HTR-8/SVneo (cell line): ENCODE measurements at places on chromosomes 5 and 9.

DNA sequence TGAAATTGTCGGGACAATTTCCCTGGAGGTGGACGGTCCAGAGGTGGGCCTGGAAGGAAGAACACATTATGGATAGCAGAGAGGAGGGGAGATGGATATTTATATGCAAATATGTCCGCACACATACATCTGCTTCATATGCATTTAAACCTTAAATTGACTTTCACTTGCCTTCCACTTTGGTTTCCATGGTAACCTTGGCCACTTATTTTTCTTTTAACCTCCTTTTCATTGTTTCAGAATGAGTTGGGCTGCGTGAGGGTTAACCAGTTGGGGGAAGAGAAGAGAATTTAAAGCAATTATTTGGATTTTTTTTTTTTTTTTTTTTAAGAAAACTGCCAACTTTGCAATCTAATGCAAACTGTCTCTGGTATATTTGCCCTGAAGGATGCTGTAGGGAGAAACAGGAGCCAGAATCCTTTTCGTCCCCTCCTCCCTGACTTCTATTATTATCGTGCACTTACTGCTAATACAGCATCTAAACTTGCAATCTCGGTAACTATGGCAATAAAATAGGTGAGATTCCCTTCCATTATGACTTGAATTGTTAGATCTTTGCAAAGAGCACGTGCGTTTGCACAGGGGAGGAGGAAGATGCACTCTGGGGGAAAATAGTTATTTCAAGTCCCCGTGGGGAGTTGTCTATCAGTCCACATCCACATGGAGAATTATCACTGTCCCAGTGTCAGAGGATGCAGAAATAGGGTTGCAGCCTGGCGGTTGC, 35.6 kb downstream of the TLR4 start:
- DNase-seq, result no peak

- DNase-seq, result no peak
These were observed 56.7 kb upstream of the GCNT4 start for GRCh38 chr5:75108931-75109596.

DNA sequence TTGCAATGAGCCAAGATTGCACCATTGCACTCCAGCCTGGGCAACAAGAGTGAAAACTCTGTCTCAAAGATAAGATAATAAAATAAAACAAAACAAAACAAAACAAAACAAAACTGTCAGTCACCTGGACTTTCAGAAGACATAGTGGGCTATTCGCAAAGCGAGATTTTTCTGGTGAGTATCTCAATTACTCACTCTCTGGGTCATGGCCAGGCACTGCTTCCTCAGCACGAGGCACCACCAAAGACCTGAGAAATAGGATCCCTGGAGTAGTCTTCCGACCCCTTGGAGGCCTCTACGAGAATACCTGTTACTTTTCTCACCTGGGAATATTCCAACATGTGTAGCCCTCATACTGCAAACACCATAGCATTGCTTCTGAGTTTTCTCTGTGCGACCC, 201.7 kb upstream of the ZNF618 start:
- DNase-seq, result no peak

GRCh38 chr5:984774-985173, 23.8 kb upstream of the NKD2 start:
- DNase-seq, result no peak

GRCh38 chr5:139133282-139133681, 64.9 kb downstream of the SIL1 start:
- DNase-seq, result no peak

- DNase-seq, result no peak
These were observed 165.2 kb downstream of the PDE4D start for GRCh38 chr5:59728356-59728755.

DNA sequence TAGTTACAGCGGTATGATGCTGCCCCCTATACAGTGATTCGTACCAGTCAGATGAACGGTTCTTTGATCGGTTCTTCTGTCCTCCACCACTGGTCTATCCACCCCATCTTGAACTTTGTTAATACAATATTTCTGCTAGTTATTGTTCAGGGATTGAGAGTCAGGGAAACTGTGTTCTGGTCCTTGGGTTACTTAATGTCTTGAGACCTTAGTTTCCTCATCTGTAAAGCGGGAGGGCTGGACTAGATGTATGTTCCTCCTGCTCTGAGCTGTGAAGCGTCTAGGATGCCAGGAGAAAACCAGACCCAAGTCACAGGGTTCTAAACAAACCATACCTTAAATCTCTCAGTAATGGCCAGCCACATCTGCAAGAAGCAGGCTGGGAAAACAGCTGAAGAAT, 1.4 kb upstream of the PIP5K1B start:
- no peak for DNase-seq

DNA sequence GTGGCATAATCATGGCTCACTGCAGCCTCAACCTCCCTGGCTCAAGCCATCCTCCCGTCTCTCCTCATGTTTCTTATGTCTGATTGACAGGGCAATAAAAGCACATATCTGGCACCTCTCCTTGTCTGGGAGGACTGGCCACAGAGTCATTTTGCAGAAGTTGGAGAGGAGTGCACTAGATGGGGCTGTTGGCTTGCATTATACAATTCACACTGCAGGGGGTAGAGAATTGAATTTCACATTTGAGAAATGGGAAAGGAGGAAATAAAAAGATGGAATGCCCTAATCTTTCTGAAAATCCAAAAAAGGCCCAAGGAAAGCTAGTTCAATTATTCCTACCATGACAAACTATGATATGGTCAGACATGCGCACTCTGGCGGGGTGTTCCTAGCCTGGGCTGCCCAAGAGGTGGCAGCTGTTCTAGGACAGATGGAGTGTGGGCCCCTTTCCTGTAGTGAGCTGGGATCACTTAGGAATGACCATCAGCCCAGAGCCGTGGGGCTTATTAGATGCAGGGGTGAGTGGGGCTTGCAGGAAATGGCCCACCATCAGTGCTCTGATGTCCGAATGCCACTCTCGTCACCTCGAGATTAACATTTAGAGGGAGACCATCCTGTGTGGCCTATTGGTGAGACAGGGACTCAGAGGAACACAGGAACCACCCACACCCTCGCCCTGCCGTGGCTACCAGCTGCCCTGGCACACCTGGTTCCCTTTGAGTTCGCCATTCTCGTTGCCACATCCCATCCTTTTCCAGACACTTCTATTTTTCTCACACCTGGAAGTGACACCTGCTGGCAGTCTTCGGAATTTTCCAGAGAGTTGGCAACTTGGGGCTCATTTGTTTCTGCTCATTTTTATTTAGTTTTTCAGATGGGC, 21.8 kb upstream of the ANKRD18A start:
- peak; percentile 40 for DNase-seq

DNA sequence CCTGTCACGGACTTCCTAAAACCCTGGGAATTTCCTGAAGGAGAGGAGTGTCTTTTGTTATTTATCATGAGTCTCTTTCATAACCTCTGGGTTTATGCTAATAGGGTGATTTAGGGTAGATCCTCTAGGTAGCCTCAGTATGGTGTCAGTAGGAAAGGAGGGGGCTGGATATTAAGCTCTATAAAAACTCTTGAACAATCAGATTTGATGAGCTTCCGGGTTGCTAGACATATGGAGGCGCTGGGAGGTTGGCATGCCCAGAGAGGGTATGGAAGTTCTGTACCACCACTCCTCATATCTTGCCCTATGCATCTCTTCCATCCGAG, 15.6 kb upstream of the PTBP3 start:
- DNase-seq, result no peak

GRCh38 chr9:132383462-132383883, 23.2 kb downstream of the TTF1 start:
- DNase-seq, result no peak

GRCh38 chr5:136212252-136212721, 19.3 kb upstream of the SMIM32 start:
- peak; percentile 63 for DNase-seq
